ENCODE measurements at places on chromosomes 2 and 18.

- no peak for DNase-seq
These were observed 251.1 kb downstream of the CELF4 start for GRCh38 chr18:37314534-37314933.

DNA sequence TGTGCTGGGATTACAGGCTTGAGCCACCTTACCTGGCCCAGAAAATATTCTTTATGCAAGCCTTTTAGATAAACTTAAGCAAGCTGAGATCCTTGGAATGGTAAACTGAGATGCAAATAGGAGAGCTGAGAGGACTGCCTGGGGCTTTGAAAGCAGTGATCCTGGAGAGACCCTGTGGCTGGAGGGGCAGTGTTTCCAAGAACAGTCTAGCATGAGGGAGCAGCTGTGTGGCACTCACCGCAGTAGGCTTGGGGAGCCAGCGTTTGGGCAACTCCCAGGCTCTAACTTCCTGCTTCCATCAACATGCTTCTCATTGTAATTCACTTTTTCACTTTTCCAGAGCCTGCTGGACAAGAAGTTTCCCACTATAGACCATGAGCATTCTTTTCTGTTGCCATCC lies 144.1 kb upstream of the CELF4 start:
- no peak for DNase-seq

DNA sequence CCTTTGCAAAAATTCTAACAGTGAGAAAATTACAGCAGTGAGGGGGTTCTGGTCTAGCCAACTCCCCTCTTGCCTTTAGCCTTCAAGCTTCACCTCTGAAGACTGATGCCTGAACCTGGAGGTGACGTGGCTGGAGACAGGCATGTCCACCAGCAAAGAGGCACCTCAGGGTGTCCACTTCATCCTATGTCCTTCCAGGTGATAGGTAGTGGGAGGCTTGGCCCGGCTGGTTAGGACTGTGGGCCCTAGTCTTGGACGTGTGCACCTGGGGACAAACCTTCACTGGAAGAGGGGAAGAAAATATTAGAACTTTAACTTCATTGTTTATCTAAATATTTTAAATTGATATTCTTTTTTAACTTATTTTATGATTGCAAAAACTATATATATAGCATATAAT lies 35.5 kb upstream of the EDAR start:
- no peak for DNase-seq

DNA sequence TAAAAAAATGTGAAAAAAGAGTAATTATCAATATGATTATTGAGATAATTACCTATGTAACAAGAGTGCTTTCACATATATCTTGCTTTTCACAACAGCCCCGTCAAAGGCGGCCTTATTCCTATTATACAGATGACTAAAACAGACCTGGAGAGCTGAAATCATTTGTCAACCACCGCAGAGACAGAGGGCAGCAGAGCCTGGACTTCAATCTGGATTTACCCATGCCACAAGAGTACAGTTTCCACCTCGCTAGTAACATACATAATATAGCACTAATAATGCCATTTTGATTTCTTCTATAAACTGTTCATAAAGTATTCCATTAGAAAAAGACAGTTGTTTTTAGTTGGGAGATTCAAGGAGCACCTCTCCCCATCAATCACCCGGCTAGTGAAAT lies 121.8 kb downstream of the EPB41L3 start:
- DNase-seq, result no peak

DNA sequence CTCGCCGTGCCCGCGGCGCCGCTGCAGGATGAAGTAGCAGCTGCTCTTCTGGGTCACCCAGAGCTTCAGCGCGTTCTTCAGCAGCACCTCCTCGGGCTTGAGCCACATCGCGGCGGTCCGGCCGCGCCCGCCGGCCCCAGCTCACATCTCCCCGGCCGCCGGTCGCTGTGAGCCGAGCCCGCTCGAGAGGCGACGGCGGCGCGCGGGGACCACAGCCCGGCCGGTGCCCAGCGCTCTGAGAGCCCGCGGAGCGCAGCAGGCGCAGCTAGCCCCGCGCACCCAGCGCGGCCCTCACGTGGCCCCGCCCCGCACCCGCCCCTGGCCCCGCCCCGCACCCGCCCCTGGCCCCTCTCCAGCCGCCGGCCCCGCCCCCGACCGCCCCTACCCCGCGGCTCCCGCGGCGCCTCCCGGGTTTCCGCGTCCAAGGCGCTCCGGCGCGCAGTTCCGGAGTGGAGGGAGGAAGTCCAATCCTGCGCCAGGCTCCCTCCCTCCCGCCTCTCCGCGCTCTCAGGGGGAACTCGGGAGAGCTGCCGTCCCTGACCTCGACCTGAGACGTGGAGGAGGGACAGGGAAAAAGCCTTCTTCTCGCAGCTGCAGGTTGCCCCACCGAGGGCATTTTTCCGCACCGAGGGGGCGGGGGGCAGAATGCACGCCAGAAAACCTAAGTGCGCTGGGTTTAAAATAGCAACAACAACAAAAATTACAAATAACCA lies at the start of gene TBC1D8:
TBC1D8 (minus strand) TSS at position 237 of the 713 bp plus-strand sequence; CDS start at position 108, 129 bp downstream.
- peak; percentile 71 for DNase-seq

- DNase-seq, result peak; percentile 85
These were observed 84.6 kb downstream of the COLEC12 start for GRCh38 chr18:415617-416612.

- DNase-seq, result no peak
These were observed 283.8 kb downstream of the RDH14 start for GRCh38 chr2:18276583-18277075.

DNA sequence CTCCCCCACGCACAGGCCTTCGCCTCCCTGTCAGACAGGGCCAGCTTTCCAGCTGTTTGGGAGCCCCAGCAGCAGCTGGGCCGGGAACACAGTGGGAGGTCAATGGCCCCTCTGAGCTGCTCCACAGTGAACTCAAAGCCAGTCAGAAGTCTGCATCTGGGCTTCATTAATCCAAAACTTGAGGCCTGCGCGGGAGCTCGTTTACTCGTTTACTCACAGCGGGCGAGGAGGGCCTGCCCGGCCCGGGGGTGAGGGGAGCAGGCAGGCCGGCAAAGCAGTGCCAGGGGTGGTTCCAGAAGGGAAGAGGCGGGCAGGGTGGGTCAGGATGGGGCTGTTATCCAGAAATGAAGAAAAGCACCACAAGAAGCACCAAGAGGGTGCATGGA lies 36.8 kb upstream of the SEMA4C start:
- DNase-seq, result peak; percentile 52

- DNase-seq, result no peak
These were observed 942.2 kb downstream of the CNTNAP5 start for GRCh38 chr2:124967325-124967724.

GRCh38 chr2:146978577-146979555 lies 866.0 kb upstream of the ACVR2A start:
- DNase-seq, result peak; percentile 90

DNA sequence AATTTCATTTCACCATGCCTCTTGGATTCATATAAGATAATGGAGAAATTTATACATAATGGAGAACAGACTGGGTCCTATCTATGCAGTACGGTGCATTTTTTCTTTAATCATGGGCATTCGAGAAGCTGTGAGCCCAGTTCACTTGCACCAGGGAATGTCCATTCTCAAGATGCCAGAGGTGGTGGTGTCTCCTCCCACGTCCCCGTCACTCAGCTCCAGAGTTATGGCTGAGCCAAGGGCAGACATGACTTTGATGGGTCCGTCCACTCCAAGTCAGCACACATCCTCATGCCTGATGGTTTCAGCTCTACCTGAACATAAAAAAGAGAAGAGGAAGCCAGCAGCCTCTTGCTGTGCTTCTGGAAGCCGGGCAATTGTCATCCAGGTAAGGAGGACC lies 42.1 kb upstream of the CREG2 start:
- DNase-seq, result no peak

DNA sequence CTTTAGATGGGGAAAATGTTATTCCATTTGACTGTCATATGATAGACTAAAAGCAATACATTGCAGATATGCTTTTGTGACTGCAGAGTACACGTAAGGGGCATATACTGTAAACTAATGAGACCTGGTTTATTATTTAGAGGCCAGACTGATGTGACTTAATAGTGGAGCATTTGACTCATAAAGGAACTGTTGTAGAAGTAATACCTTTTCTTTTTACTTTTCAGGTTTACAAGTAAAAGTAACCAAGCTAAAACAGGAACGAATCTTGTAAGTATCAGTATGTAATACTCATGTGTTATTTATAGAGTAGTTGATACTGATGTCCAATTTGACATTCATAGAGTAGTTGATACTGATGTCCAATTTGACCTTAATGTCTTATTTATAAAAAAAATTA lies 13.1 kb downstream of the RBBP8 start:
- DNase-seq, result no peak

GRCh38 chr2:72824224-72824842 lies 1.5 kb downstream of the EXOC6B start:
- peak; percentile 66 for DNase-seq

GRCh38 chr2:119106301-119106897 lies 52.2 kb downstream of the C1QL2 start:
- peak; percentile 15 for DNase-seq

- peak; percentile 31 for DNase-seq
These were observed 534 bp upstream of the SOCS6 start for GRCh38 chr18:70288171-70288850.

DNA sequence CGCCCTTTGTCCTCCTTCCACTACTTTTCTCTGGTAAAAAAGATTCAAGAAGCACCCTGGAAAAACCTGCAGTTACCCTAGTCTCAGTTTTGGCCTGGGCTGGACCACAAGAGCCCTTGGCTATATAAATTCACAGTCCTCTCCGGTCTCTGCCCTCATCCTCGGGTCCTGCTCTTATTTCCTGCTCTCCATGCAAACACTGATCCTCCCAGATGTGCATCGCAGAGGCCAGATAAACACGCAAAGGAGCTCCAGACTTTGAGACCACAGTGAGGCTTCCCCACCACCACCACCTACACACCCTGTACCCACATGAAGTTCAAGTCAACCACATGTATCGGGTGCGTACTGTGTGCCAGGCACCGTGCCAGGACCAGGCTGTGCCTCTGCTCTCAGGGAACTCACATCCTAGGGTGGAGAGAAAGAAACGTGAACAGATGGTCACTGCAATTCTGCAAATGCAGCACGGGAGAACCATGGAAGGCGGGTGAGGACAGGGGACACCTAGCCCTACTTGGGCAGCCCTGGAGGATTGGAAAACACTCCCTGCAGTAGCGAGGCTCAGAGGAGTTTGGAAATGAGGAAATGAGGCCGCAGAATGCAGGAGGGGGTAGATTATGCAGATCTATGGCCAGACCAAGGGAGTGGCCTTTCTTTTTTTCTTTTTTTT lies 7.4 kb downstream of the CTDSP1 start:
- peak; percentile 70 for DNase-seq

Measured in AG10803 (cell line).